Activated T-helper 1 cell treated with anti-CD3 and anti-CD28 coated beads, Interleukin-2, amount 50 U/mL, for 16 hours (primary cell): ENCODE measurements at places on chromosomes 3 and 15.

DNA sequence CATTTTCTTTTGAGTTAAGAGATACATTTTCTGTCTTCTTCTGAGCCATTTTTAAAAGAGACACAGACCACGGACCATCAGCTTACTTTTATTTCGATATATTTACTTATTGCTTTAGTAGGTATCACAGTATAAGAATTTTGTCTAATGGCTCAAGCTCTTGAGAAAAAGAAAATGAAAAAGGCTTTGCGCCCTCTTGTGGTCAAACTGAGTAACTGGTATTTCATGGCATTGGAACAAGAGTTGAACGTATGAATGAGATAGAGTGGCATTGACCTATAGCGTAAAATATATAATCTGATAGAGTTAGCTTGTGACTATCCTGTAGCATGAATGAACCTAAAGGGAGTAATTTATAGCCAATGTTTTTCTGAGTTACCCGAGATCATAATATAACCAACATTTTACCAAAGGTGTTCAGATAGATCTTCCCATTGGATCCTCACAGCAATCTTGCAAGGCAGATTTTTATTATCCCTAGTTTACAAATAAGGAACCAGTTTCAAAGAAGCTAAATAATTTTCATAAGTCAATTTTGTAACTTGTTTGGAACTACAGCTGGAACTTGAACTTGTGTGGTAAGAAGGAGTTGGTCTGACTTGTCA is 154.6 kb downstream of the POLR2M start:
- no peak for DNase-seq

GRCh38 chr3:16309558-16309957 is 44.5 kb downstream of the OXNAD1 start:
- no peak for DNase-seq

DNA sequence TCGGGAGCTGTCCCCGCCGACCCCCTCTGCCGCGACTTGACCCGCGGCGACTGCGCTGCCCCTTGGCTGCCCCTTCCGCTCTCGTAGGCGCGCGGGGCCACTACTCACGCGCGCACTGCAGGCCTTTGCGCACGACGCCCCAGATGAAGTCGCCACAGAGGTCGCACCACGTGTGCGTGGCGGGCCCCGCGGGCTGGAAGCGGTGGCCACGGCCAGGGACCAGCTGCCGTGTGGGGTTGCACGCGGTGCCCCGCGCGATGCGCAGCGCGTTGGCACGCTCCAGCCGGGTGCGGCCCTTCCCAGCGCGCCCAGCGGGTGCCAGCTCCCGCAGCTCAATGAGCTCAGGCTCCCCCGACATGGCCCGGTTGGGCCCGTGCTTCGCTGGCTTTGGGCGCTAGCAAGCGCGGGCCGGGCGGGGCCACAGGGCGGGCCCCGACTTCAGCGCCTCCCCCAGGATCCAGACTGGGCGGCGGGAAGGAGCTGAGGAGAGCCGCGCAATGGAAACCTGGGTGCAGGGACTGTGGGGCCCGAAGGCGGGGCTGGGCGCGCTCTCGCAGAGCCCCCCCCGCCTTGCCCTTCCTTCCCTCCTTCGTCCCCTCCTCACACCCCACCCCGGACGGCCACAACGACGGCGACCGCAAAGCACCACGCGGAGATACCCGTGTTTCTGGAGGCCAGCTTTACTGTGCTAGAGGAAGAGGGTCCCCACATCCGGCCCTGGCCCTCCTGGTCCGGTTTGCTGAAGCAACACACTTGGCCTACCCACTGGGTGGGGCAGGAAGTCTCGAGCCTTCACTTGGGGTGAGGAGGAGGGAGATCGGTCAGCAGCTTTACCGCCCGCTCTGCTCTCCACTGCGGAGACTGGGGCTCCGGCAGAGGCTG is at the start of gene RASSF1:
Gene RASSF1, minus strand, starts transcription at position 389 of the 882 bp plus-strand sequence. Its CDS starts 31 bp downstream, at position 358.
- DNase-seq, result peak; percentile 47

DNA sequence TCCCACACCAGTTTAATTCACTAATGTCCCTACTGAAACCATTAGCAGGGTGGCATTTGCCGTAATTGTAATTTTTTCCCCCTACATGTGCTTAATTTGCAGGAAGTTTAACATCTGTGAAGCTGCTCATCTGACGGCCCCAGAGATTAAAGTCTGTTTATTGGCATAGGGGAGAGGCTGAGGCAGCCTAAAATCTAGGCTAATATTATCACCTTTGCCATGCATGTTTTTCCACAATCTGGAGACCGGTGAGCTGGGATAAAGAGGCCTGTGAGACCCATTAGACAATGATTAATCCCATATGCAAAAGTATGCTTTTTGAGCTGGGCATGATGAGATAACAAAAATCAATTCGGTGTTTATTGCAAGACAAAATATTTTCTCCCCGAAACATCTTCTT is 561.2 kb upstream of the ALCAM start:
- no peak for DNase-seq

- no peak for DNase-seq
Measured at GRCh38 chr3:156586905-156587759, 32.2 kb upstream of the SSR3 start.
